ENCODE measurements at places on chromosomes 3 and 15.

GRCh38 chr15:74907163-74907870, 666 bp upstream of the FAM219B start:
- no peak for DNase-seq

- DNase-seq = no peak
These were observed 1487.0 kb upstream of the GBE1 start for GRCh38 chr3:83248454-83248853.

GRCh38 chr15:98873441-98874218, 134.0 kb downstream of the PGPEP1L start:
- no peak for DNase-seq

- DNase-seq = peak; percentile 34
These were observed 23.5 kb upstream of the LRRFIP2 start for GRCh38 chr3:37197810-37198371.

DNA sequence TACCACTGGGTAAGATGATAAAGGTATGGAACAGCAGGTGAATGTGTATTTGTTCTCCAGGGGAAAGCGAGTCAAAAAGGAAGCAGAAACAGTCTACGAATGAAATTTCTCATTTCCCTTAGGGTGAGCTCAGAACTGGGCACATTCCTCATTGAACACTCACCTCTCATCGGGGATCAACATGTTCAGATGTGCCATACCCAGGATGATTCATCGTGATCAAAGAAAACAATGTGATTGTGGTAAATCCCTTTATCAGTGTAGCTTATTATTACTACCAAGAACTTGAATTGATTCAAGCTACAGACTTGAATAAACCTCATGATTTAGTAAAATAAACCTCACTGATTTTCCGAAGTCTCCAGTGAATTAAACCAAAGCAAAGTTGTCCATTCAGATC, 72.1 kb downstream of the GJD2 start:
- DNase-seq = no peak

DNA sequence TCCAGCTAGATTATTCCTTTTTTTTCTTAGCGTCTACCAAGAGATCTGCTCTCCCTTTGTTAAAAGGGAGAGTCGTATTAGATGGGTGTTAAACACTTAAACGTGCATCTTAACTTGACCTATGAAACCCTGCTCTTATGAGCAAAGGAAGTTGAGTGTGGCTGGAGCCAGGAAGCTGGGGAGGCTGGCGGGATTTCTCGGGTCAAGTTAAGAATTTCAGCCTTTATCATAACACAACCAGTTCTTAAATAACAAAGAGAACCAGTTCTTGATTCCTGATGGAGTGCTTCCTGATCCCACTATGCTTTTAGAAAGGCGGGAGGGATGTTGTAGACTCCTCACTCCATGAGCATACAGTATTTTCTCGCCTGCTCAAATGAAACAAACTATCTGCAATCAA, 215.1 kb downstream of the ITPR1 start:
- DNase-seq = no peak

Measured in tongue (tissue), 3 donors.